ENCODE measurements at places on chromosomes 4 and X. TPM values are rescaled to one million over a fixed set of nuclear protein-coding genes. Genes with fewer than 3 reads are reported as not detected.

TRAM1L1 gene
- not detected for total RNA-seq

ADGRL3 gene
- total RNA-seq = not detected

MAEA gene
- 64.1 TPM for total RNA-seq

DGKK gene
- not detected for total RNA-seq

DNA sequence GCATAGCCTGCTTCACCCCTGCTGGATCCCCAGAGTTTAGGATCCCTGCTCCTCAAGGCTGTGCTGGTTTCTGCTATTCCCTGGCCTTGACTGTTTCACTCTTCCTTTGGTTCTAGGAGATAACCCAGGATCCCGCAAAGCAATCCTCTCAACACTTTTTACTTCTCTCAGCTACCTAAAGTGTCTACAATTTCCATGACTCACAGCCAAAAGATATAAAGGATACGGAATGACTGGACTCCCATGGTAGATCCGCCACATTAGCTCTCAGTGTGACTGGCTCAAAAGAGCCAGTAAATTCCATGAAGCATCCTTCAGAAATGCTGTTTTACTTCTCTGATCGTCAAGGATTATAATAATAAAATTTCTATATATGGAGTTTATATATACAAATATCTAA is 66.3 kb upstream of the TMEM164 start:
- H3K27me3 ChIP-seq = peaks cover 2% of the 10 kb centered on the region
- no peak for DNase-seq
- H3K27ac ChIP-seq = no peak overlapping the region
- no peaks in the 10 kb centered on the region for H3K36me3 ChIP-seq
- H3K4me3 ChIP-seq = no peak overlapping the region
- no peaks in the 10 kb centered on the region for H3K4me1 ChIP-seq

DNA sequence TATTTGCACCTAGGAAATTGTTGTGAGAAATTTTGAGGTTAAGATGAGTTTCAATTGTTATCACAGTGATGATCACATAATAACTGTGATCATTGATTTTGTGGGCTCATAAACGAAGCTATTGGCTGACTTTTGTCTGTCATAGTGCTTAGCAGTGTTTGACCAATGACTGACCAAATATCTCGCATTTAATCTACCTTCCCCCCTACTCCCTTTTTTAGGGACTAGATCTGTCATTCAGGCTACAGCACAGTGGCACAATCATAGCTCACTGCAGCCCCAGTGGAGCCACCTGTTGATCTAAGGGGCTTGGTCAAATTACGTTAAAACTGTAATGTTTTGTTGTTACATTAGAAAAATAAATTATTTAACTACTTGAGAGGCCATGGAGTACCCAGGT is 1.5 kb downstream of the FUNDC2 start:
- H3K4me1 ChIP-seq = peaks cover 26% of the 10 kb centered on the region
- peak overlapping the region; percentile 96 for H3K27ac ChIP-seq
- DNase-seq = no peak
- no peaks in the 10 kb centered on the region for H3K36me3 ChIP-seq
- H3K4me3 ChIP-seq = peak overlapping the region; percentile 82

DNA sequence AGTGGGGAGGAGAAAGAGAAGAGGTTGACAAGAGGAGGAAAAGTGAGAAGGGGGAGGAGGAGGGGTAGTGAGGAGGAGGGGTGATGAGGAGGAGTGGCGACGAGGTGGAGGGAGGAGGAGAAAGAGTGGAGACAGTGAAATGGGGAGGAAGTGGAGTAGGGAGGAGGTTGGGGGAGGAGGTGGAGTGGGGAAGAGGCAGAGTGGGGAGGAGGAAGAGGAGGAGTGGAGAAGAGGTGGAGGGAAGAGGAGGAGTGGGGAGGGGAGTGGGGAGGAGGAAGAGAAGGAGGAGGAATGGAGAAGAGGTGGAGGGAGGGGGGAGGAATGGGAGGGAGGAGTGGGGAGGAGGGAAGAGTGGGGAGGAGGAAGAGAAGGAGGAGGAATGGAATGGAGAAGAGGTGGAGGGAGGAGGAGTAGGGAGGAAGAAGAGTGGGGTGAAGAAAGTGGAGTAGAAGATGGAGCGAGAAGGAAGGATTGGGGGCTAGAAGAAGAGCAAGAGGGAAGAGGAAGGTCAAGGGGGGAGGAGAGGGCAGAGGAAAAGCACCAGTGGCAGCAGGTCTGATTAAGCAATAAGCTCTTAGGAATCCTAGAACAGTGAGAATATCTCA is 50.0 kb upstream of the MTNR1A start:
- no peaks in the 10 kb centered on the region for H3K4me1 ChIP-seq
- no peaks in the 10 kb centered on the region for H3K27me3 ChIP-seq
- no peak overlapping the region for H3K4me3 ChIP-seq
- no peaks in the 10 kb centered on the region for H3K36me3 ChIP-seq

DNA sequence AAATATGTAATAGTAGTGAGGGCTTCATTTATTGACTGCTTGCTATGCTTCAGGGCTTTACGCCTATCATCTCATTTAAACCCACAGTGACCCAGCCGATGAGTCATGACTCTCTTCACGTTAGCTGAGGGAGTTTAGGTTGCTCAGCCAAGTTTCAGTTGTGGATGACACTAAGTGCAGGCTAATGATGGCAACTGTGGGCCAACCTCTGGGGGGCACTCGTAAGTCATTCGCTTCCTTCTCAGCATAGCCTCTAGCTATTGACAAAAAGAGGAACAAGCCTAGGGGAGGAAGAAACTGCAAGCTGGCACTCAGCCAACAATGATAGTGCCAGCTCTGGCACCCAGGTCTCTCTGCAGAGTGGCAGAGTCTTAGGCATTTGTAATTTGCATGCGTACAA is 325.0 kb downstream of the ARHGAP10 start:
- peak; percentile 85 for DNase-seq
- H3K4me1 ChIP-seq = peaks cover 90% of the 10 kb centered on the region
- peaks cover 12% of the 10 kb centered on the region for H3K36me3 ChIP-seq
- peak overlapping the region; percentile 68 for H3K27ac ChIP-seq
- H3K27me3 ChIP-seq = no peaks in the 10 kb centered on the region

DNA sequence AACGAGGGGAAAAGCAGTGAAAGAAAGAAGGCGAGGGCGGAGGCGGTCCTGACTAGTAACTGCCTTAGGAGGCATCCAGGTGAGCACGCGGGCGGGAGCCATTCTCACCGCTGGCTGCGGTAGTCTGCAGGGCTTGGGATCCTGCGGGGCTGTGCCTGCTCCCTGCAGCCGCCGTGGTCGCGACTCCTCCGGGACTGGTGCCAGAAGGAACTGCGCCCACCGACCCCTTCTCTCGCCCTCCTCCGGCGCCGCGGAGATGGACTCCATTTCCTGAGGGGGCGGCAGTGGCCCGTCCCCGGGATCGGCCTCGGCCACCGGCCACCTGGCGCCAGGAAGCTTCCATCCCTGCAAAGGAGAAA is 543 bp downstream of the NFXL1 start:
- peaks cover 37% of the 10 kb centered on the region for H3K4me1 ChIP-seq
- DNase-seq = peak; percentile 31
- H3K27ac ChIP-seq = peak overlapping the region; percentile 88
- H3K4me3 ChIP-seq = peak overlapping the region; percentile 82

- no peaks in the 10 kb centered on the region for H3K36me3 ChIP-seq
- H3K27me3 ChIP-seq = peaks cover 1% of the 10 kb centered on the region
- no peaks in the 10 kb centered on the region for H3K4me1 ChIP-seq
- H3K27ac ChIP-seq = no peak overlapping the region
- no peak overlapping the region for H3K4me3 ChIP-seq
- DNase-seq = no peak
Observed at GRCh38 chrX:12693754-12694153, 97.5 kb upstream of the PRPS2 start.

DNA sequence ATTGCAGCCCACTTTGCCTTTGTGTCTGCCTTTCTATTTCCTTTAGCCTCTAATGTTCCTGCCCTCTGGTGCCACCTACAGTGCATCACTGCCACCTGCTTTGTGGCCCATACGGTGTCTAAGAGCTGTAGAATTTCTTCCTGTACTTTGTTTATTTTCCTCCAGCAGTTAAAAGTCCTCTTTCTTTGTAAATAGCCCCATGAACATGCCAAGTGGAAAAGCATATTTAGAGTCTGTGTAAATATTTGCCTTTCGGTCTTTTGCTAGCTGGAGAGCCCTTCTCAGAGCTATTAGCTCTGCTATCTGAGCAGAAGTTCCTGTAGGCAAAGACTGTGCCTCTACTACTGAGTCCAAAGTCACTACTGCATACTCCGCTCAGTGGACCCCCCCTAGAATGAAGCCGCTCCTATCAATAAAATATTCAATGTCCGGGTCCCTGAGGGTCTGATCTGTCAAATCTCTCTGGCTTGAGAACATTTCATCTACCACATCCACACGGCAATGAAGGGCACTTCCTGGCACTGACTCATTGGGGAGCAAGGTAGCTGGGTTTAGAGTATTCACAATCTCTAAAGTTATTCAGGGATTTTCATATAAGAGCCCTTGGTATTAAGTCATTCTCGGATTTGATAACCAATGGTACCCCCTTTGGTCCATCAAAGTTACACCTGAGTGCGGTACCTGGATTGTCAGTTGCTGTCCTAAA is 36.3 kb downstream of the SULT1E1 start:
- H3K4me1 ChIP-seq = no peaks in the 10 kb centered on the region
